Activated T-cell treated with anti-CD3 and anti-CD28 coated beads, Interleukin-2, amount 50 U/mL, for 4 hours (primary cell): ENCODE measurements at places on chromosomes 2 and 18. TPM values are rescaled to one million over a fixed set of nuclear protein-coding genes. Genes with fewer than 3 reads are reported as not detected.

GRCh38 chr2:197885587-197885986 lies 81.2 kb downstream of the PLCL1 start:
- no peak for DNase-seq

Gene CNRIP1
- total RNA-seq = 0.11 TPM

Gene MTX2
- 35.1 TPM for total RNA-seq

DNA sequence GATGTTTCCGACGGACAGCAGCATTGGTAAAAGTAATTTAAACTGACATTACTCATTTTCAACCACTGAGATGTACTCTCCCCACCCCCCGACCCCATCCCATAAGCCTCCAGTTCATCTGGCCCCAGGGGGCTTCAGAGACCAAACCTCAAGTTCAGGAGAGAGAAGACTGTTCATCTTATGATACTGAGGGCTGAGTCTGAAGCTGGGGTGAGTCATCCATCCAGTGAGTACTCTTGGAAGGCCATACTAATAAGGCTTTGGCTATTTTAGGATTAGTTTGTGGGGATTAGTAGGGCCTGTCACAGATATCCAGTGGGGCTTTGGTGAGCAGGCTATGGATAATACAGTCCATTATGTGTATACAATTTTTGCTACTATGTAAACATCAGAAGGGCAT lies 125.3 kb upstream of the APCDD1 start:
- DNase-seq = no peak

DNA sequence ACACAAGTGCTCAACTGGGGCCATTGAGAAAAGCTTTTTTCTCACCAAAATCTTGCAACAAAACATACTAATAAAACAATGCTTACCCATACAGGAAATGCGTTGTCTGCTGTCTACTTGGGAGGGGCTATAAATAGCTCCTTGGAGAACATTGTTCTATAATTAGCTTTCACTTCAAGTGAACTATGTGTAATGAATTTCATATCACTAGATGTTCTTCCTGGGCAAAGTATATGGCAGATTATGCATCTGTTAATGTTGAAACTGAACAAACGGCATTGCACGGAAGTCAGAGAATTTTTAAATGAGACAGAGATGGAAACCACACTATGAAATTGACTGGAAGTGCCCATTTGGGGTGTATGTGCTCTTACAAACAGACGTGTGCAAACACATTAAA lies 6.4 kb upstream of the NPAS2 start:
- DNase-seq = no peak

Gene CABYR
- 0.98 TPM for total RNA-seq

Gene IGFBP5
- total RNA-seq = 2.4 TPM

GRCh38 chr18:39701055-39701783 lies 2135.6 kb upstream of the CELF4 start:
- no peak for DNase-seq

DNA sequence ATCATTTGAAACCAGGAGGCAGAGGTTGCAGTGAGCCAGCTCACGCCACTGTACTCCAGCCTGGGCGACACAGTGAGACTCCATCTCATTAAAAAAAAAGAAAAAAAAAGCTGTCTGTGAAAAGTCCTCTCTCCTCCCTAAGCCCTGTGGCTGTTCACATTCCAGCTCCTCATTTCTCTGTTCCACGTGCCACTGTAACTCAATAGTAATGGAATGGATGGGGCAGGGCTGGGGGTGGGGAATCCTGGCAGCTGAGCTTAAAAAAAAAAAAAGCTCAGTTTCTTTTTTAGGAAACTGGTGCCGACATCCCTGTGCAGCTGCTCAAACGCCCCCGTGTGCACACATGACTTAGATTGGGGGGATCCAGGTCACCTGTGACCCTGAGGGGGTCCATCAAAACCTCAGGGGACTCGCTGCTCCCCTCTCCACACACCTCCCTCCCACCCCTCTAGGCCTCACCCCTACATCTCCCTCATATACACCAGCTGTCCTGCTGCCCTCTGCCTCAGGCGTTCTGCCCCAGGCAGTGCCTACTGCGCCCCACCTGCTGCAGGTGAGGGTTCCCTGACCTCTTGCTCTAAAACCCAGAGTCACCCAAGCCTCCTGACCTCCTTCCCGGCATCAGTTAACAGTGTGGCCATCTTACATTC lies 255.4 kb downstream of the AGAP1 start:
- DNase-seq = no peak

GRCh38 chr2:37643730-37644078 lies 27.7 kb downstream of the CDC42EP3 start:
- DNase-seq = no peak

DNA sequence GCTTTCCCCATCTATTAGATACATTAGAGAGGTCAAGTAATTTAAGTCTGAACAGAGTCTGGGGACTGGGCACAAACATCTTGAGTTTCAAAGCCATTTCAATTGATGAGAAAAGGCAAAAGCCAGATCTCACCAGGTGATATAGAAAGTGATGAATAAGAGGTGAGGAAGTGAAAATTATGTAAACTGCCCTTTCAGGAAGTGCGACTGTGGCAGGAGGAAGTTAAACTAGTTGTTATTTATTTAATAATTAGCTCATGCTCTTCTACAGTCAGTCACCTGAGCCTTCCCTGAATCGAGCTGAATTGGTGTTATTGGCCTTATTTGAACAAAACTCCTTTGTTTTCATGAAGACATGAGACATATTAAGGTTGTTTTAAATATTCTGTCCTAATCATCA lies 115.1 kb downstream of the CDH20 start:
- DNase-seq = no peak

DNA sequence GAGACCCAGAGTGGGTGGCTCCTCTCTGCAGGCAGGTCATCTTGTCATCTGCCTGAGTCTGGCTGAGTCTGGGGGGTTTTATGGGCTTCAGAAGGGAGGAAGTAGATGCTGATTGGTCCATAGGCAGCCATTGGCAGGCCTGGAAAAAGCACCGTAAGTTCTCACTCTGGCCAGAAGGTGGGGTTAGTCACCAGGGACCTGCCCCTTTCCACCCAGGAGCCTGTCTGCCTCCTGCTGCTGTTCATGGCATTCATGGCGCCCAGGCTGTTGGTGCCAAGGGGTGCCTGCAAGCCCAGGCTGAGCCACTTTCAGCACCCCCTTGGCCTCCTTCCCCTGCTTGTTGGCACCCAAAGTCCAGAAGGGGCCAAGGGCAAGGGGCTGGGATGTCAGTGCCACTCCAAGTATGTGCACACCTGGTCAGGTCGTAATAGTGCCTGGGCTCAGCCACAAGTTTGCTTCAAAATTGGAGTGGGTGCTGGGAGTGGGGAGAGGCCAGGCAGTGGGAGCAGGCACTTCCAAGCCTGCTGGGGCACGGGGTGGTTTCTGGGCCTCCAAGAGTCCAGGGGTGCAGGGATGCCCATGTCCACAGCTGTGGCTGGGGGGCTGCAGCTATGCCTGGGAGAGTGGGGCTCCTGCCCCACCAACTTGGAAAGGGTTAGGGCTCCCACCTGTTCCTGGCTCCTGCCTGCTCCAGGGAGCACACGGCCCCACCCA lies 178.1 kb downstream of the FAM210A start:
- no peak for DNase-seq

DNA sequence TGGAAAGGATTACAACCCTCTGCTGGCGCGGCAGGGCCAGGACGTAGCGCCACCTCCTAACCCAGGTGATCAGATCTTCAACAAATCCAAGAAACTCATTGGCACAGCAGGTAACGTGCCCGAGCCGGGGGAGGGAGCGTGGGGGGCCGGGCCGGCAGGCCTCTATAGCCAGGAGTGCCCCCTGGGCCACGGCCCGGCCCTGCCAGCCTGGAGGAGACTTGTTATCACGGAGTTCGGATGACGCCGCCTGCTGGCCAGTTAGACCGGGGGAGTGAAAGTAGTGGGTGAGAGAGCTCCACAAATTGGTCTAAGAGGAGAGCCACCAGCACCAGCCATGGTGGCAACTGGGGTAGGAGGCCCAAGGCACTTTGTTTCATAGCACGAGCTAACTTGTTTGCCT lies 8.6 kb upstream of the TMEM214 start:
- no peak for DNase-seq

DNA sequence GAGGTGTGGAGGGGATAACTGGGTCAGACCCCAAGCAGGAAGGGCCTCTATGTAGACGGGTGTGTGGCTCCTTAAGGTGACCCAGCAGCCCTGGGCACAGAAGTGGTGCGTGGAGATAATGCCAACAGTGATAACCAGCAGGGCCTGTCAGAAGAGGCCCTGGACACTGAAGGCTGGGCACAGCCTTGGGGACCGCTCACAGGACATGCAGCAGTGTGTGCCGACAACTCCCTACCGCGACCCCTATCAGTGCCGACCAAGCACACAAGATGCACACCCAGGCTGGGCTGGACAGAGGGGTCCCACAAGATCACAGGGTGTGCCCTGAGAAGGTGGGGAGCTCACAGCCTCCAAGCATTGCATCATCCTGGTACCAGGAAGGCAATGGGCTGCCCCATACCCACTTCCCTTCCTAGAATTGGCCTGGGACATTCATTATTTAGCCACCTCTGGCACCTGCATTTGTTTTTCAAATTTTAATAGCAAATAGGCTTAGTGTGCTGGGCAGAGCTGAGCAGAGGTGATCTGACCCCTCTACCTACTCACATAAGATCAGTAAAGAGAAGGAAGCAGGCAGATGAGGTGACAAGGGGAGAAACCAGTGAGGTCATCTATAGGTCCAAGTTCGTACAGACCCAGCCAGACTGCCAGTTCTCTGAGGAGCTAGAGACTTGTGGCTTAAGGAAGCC lies 55.2 kb downstream of the BCL11A start:
- DNase-seq = no peak

- DNase-seq = no peak
These were observed 208.1 kb downstream of the NR4A2 start for GRCh38 chr2:156124458-156124857.

DNA sequence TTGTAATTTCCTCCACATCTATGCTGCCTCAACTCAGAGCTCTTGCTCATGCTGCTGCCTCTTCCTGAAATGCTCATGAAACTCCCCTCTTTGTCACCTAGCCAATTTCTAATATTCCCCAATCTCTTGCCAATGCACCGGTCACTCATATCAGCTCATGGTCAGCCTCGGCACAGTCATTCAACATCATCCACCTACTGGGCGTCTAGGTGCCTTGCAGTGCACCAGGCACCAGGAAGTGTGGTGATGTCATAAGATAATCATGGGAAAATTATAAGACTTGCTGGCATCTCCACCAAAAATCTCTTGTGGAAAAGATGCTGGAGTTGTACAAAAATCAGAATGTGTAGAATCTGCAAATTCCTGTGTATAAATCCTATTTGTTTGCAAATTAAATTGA lies 52.6 kb upstream of the RAB27B start:
- no peak for DNase-seq

GRCh38 chr2:186949726-186950256 lies 100.8 kb upstream of the ZSWIM2 start:
- DNase-seq = no peak

DNA sequence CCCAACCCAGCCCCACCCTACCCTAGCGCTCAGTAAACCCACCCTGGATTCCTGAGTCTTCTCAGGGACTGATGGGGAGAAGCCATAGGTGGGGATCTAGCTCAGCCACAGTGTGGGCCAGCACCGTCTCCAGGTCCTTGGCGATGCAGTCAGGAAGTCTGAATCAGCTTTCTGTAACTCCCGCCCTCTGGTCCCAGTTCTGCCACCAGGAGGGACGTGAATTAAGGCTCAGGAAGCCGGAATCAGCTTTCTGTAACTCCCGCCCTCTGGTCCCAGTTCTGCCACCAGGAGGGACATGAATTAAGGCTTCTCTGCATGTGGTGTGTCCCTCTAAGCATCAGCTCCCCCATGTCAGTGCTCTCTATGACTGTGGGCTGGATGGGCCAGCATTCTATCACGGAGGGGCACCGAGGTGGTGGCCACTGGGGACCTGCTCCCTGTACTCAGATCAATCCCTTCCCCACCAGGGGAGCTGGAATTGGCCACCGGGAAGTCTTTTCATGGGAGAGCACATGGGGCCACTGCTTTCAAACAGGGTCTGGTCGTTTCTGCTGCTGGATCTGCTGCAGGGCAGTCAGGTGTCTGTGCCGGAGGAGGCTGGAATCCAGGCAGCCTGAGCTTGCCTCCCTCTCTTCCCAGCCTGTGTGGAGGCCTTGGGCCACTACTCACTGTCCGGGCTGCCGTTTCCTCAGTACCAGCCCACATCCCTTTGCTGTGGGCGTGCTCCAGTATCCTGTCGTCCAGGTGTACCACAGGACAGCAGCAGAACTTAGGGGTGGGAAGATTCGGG lies 24.7 kb downstream of the ASB18 start:
- no peak for DNase-seq

Gene ARL4C
- total RNA-seq = 10.4 TPM

- DNase-seq = peak; percentile 22
These were observed 1.4 kb downstream of the MBD2 start for GRCh38 chr18:54222922-54223567.

Gene OST4
- total RNA-seq = 225 TPM

DNA sequence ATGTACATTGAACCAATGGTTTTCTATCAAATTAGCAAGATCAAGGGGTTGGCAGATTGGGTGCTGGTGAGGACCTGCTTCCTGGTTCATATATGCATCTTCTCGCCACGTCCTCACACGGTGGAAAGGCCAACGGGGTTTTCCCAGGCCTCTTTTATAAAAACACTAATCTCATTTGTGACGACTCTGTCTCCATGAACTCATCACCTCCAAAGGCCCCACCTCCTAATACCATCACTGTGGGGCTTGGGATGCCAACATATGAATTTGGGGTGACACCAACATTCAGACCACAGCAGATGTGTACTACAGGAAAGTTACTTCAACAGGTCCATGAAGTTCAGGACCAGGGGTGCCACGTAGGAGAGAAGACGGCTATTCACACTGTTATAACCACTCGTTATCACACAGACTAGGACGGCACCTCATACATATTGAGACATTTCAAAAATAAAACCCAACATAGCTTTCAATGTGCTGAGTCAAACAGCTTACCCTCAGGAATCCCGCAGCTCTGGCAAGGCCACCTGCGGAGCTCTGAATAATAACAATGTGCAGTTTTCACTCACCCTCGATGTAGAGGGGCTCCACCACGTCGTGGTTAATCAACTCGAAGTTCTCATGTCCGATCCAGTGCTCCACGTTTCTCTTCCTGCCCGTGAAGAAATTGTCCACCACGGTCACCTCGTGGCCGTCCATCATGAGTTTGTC lies 49.3 kb downstream of the UXS1 start:
- peak; percentile 49 for DNase-seq

- DNase-seq = no peak
These were observed 19.9 kb downstream of the TTC32 start for GRCh38 chr2:19881908-19882265.

Gene NEMP2
- total RNA-seq = 8.5 TPM

GRCh38 chr2:136281281-136282114 lies 163.5 kb upstream of the CXCR4 start:
- peak; percentile 23 for DNase-seq

Gene HPCAL1
- 43.3 TPM for total RNA-seq

Gene KCNJ13
- total RNA-seq = not detected

GRCh38 chr2:108833219-108833618 lies 46.6 kb downstream of the CCDC138 start:
- DNase-seq = no peak

Gene CDH7
- total RNA-seq = not detected

GRCh38 chr2:810397-810796 lies 133.2 kb upstream of the TMEM18 start:
- no peak for DNase-seq
